CD4-positive, alpha-beta T cell treated with Interleukin-12 subunit alpha and Interleukin-12 subunit beta, for 1 hour (primary cell): ENCODE measurements at places on chromosomes 13 and 19.
A peak's percentile ranks its signal among the peaks of the same experiment; 100 is the strongest.

- DNase-seq: no peak
Measured at GRCh38 chr19:5934774-5935472, 20.9 kb downstream of the CAPS start.

GRCh38 chr19:51777570-51778462 lies 16.8 kb downstream of the FPR2 start:
- peak; percentile 52 for DNase-seq

- DNase-seq: no peak
Measured at GRCh38 chr19:4376028-4376670, 24.2 kb downstream of the SH3GL1 start.

- no peak for DNase-seq
Measured at GRCh38 chr19:58400316-58400915, 5.0 kb downstream of the RNF225 start.

GRCh38 chr13:70571221-70571620 lies 463.0 kb upstream of the KLHL1 start:
- DNase-seq: no peak

DNA sequence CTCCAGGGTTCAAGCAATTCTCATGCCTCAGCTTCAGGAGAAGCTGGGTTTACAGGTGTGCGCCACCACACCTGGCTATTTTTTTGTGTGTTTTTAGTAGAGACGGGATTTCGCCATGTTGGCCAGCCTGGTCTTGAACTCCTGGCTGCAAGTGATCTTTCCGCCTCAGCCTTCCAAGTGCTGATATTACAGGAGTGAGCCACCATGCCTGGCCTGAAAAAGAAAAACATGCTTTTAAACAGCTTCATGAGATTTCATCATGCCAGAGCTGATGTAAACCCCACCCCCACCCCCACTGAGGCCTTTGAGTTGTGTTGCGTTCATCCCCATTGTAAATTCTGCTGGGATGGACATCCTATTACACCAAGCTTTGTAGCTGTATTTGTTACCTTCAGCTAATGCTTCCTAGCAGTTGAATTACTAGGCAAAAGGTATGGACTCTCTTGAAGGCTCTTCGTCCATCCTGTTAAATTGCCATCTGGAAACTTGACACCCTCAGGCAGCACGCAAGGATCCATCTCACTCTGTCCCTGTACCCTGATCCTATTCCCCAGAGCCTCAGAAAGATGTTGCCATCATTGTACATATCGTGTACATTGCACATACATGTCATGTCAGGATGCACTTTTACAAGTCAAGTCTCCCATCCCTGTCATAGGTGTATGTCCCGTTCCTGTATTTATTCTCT lies 47.3 kb downstream of the NFIX start:
- no peak for DNase-seq

DNA sequence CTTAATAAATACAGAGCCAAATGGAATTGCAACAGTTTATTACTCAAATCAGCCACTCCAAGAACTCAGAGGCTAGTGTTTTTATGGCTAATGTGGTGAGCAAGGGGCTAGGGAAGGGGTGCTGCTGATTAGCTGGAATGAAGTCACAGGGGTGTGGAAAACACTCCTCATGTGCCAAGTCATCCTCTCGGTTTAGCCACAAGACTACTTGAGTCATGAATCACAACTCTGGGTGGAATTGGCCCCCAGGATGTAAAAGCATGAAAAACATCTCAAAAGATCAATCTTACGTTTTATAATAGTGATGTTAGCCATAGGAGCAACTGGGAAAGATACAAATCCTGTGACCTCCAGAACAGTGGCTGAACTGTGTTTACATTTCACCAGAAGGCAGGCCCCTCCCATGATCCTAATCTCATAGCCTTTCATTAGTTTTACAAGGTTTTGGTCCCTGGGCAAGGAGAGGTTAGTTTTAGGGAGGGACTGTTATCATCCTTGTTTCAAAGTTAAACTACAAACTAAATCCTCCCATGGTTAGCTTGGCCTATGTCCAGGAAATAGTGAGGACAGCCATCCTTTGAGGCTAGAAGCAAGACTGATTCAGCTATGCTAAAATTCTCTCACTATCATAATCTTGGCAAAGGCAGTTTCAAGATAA lies 2020.1 kb upstream of the PCDH20 start:
- DNase-seq: no peak

- no peak for DNase-seq
Measured at GRCh38 chr19:38944981-38945506, 14.3 kb downstream of the MRPS12 start.

GRCh38 chr13:44306371-44307192 lies 67.0 kb upstream of the SERP2 start:
- DNase-seq: no peak

GRCh38 chr13:102028868-102029267 lies 373.0 kb downstream of the FGF14 start:
- DNase-seq: no peak

DNA sequence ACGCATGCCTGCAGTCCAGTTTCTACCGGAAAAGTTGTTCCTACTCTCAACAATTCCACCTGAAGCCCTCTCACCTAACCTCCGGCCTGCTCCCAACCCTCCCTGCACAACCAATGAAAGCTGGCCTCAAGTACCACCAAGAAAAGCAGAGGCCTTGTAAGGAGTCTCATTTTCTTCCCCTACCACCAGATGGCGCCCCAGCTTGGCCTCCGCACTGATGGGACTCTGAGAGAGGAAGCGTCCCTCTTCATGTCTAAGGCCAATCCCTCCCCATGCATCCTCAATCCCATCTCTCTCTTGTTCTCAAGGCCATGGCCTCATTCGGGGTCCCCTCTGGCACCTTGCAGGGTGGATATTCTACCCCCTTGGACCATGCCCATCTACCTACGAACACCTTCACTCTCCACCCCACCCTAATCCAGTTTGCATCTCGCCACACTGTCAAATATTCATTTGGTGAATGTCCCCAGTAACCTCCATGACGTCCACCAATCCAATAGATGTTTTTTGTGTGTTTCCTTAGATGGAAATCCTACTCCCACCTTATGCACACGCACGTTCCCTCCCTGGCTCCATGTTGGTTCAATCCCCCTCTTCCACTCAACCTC lies 412.8 kb downstream of the ZNF536 start:
- DNase-seq: peak; percentile 53

- no peak for DNase-seq
Measured at GRCh38 chr19:30340771-30341561, 31.2 kb upstream of the ZNF536 start.

DNA sequence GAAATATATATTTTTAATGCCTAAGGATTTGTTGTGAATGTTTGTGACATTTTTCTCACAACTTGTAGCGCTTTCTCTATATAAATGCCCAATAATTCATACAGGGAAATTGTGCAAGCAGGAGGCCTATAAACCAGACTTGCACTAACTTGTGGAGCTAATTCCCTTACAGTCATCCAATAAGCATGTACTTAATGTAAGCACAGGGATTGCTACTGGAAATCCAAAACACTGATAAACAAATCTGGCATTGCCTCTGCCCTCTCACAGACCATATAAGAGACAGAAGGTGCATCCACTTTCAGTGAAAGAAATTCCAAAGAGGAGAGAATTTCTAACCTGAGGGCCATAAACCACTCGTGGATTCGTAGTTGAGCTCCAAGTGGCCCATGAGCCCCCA lies 518.8 kb downstream of the MYO16 start:
- DNase-seq: no peak

GRCh38 chr19:49911381-49912145 lies 14.9 kb upstream of the IL4I1 start:
- peak; percentile 50 for DNase-seq

GRCh38 chr19:15109768-15110417 lies 2.7 kb downstream of the SYDE1 start:
- no peak for DNase-seq

- DNase-seq: no peak
Measured at GRCh38 chr13:77853703-77854102, 64.9 kb downstream of the EDNRB start.

GRCh38 chr19:13929956-13930355 lies 8.3 kb downstream of the PODNL1 start:
- no peak for DNase-seq

- DNase-seq: peak; percentile 10
Measured at GRCh38 chr19:50266896-50267295, 62.3 kb downstream of the KCNC3 start.

DNA sequence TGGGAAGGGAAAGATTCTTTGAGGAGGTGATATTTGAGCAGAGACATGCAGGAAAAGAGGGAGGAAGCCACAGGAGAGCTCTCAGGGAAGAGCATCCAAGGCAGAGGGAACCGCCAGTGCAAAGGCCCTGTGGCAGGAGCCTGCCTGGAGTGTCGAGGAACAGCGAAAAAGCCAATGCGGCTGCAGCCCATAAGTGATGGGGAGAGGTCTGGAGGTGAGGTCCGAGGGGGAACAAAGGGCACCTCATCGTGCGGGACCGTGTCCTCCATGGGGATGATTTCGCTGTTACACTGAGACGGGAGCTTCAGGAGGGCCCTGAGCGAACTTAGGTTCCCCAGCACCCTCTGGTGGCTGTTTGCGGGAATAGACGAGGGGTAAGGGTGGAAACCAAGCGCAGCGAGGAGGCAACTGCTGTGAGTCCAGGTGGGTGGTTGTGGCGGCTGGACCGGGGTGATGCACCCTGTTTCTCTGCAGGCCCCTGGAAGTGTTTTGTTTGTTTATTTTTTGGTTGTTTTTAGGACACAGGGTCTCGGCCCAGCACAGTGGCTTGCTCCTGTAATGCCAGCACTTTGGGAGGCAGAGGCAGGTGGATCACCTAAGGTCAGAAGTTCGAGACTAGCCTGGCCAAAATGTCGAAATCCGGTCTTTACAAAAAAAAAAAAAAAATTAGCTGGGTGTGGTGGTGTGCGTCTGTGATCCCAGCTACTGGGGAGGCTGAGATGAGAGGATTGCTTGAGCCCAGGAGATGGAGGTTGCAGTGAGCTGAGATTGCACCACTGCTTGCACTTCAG lies 5.9 kb upstream of the EHD2 start:
- DNase-seq: peak; percentile 75

GRCh38 chr13:59269476-59269875 lies 894.3 kb downstream of the DIAPH3 start:
- DNase-seq: no peak

- DNase-seq: no peak
Measured at GRCh38 chr13:83733293-83733692, 149.0 kb downstream of the SLITRK1 start.

- DNase-seq: no peak
Measured at GRCh38 chr13:27483421-27483820, 33.1 kb upstream of the MTIF3 start.

- no peak for DNase-seq
Measured at GRCh38 chr19:39136225-39136940, 10.8 kb downstream of the PAK4 start.

DNA sequence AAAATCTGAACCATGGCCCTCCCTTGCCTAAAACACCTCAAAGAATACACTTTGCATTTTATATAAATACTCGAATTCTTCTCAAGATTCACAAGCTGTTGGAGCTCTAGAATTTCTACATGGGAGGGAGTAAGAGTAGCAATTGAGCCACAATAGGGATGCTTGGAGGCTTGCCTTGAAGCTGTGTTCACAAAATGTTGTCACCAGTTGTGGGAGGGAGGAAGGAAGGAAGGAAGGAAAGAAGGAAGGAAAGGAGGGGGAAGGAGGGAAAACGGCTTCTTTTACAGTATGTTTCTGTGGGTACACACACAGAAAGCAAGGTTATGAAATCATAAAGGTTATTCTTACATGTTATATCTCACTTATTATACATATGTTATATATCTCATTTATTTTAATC lies 128.6 kb upstream of the PEG3 start:
- no peak for DNase-seq

DNA sequence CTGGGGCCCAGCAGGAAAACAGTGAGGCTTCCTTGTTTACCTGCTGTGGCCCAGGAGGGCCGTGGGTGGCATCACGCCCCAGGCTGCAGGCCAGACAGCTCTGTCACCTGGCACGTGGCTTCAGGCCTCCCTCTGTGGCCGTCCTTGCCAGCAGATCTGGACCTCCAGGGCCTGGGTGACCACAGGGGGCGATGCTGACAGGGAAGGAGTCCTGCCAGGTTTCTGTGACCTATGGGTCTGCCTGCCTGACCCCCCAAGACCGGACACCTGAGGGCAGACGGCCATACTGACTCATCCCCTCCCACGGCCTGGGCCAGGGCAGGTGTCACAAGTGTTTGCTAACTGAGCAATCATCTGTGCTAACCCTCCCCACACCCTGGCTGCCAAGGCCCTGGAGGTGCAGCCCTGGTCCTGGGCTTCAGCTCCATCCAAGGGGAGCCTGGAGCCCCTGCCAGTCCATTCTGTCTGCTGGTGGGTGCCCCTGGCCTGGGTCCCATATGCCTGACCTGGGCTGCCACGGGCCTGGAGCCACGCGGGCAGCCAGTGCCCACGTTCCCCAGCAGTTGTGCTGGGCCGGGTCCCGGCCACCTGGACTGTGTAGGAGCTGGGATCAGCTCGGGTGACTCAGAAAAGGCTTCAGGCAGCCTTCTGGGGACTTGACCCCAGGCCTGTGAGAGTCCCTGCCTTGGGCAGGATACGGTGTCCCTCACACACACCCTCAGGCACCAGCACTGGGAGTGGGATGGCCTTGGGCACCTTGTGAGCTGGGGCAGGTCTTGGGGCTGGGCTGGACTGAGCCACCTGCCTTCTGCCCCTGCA lies 3.7 kb downstream of the CDC34 start:
- no peak for DNase-seq

DNA sequence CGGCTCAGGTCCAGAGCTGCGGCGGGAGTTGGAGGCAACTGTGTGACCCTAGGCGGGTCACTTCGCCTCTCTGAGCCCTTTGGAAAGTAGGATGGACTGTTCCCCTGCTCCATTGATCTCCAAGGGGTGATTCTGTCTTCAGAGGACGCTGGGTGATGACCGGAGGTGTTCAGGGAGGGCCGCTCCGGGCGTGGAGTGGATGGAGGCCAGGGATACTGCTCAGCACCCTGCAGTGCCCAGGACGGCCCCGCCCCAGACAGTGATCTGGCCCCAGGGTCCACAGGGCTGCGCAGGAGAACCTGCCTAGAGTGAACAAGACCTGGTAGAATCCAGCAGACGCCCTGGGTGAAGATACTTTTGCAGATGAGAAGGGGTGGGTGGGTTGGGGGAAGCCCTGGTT lies 7.0 kb downstream of the NCLN start:
- no peak for DNase-seq

DNA sequence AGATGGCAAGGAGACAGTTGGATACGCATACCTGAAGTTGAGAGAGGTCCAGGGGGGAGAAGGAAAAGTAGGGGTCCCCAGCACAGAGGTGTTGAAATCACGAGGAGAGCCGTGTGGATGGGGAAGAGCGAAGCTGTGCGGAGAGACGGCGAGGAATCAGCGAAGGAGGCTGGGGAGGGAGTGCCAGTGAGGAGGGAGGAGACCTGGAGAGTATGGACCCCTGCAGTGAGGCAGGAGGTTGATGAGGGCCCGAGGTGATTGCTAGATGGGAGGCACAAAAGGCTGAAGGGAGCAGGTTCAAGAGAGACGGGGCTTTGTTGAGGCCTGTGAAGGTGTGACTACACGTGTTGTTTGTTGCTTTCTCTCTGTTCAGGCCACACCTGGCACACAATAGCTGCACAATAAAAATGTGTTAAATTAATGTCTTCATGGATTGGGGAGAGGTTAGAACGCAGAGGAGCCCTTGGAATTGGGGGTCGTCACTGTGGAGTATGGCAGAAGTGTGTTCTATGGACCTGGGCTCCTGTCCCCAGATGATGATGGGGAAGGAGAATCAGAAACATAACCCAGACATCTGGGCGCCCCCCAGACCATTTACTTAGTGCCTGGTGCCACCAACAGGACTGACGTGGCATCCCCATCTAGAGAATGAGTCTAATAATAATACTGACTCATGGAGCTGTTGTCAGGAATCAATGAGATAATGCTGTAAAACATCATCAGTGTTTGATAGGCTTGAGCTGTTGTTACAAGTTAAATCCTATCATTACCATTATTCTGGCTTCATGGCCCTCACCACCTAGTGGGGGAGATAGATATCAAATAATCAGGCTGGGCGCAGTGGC lies 137.5 kb downstream of the SIPA1L3 start:
- no peak for DNase-seq
